ENCODE measurements at places on chromosomes 6 and 20.

GRCh38 chr6:1796706-1797529 is 187.2 kb downstream of the FOXC1 start:
- DNase-seq: peak; percentile 54

GRCh38 chr20:19876828-19877460 is 118.9 kb downstream of the RIN2 start:
- DNase-seq: no peak

DNA sequence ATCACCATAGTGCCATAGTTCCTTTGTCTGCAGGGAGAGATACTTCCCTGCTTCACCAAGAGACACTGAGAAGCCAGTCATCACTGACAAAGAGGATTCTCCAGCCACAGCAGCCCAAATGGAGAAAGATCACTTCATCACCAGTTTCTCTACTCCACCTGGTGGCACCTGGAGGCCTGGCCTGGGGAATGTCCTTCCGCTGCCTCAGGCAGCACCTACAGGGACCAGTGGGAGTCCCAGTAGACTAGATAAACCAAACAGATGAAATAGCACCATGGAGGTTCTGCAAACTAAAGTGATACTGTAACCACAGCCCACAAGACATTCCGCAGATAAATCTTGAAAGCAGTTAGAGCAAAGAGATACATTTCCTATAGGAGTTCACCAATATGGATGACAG is 266.5 kb downstream of the C6orf118 start:
- no peak for DNase-seq

DNA sequence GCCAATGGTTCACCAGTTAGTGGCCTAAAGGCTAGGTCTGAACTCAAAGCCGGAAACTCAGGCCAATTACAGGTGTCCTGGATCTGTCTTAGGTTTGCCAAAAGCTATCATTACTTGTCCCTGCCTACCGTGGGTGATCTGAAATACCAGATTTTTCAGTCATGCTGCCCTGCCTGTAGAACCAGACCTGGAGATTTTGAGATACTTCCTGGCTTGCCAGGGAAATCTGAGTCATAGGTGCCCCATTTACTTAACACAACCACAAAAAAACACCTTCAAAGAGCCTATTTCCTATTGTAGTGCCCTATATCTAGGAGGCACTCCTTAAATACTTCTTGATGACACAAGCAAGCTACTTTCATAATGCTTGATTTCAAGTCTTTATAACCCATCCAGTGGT is 13.9 kb upstream of the RANBP9 start:
- no peak for DNase-seq

DNA sequence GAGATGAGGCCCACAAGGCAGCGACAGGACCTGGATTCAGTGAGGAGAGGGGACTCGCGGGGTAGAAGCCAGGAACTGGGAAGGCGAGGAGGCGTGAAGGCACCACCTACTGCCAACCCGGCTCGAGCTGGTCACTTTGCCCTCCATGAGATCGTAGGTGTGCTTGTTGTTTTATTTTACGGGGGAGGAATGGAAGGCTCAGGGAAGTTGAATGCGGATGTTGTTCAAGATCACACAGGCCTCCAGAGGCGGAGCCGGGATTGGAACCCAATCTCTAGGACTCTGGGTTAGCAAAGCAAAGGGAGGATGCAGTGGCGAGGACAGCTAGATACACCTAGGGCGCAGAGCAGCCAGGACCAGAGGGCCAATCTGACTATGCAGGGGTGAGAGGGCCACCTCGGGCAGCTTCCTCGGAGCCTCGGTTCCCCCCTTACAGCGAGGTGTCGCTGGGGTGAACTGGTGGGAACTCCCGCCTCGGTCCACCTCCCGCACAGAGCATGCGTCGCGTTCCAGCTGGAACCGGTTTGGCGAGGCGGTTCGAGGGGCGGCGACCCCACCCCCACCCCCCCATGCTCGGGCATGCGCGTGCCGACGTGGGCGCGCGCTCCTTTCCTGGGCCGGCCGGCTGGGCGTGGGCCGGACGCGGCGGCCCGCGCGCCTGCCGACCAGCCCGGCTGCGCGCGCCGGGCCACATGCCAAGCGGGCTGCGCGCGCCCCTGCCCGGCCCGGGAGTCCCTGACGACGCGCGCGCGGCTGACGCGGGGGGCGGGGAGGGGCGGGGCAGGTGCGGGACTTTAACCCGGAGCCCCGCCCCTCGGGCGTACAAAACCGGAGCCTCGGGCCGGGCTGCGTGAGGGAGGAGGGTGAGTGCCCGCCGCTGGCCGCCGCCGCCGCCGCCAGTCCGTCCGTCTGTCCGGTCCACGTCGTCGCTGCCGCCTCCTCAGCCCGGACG is 80.4 kb upstream of the MYL9 start:
- DNase-seq: peak; percentile 66

DNA sequence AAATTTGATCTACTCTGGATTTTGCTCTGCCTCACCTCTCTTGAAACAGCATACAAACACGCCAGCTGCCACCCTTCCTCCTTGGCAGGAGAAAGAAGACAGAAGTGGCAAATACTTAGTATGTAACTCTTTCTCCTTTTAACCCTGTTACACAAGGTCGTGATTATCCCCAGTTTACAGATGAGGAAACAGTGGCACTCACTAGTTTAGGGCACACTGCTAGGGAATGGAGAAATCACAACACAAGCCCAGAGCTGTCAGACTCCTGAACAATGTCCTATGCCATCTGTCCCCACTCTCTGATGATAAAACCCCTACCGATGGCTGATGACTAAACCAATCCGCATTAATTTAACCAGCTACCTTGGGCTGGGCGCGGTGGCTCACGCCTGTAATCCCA is 79.7 kb downstream of the FGD2 start:
- no peak for DNase-seq

- no peak for DNase-seq
Measured at GRCh38 chr6:71492668-71493067, 204.1 kb downstream of the OGFRL1 start.

DNA sequence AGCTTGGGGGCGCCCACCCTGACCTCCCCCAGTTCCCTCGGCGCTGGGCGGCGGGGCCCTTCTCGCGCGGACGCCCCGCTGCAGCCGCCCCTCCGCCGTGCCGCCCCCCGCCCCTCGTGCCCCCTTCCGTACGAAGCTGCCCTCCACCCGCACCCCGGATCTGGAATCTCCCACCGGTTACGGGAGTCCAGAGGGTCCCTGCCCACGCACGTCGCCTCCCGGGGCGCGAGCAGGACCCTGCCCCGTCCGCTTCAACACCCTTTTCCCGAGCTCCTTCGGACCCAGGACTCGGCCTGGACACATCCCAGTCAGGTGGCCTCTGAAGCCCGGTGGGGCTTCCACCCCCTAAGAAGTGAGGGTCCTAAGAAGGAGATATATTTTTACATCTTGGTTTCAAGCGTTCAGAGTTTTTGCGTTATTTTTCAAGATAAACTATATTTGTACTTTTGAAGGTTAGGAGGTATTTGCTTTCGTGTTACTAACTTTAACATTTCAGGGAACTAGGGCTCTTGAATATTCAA is 506 bp downstream of the ARFGAP1 start:
- DNase-seq: no peak

DNA sequence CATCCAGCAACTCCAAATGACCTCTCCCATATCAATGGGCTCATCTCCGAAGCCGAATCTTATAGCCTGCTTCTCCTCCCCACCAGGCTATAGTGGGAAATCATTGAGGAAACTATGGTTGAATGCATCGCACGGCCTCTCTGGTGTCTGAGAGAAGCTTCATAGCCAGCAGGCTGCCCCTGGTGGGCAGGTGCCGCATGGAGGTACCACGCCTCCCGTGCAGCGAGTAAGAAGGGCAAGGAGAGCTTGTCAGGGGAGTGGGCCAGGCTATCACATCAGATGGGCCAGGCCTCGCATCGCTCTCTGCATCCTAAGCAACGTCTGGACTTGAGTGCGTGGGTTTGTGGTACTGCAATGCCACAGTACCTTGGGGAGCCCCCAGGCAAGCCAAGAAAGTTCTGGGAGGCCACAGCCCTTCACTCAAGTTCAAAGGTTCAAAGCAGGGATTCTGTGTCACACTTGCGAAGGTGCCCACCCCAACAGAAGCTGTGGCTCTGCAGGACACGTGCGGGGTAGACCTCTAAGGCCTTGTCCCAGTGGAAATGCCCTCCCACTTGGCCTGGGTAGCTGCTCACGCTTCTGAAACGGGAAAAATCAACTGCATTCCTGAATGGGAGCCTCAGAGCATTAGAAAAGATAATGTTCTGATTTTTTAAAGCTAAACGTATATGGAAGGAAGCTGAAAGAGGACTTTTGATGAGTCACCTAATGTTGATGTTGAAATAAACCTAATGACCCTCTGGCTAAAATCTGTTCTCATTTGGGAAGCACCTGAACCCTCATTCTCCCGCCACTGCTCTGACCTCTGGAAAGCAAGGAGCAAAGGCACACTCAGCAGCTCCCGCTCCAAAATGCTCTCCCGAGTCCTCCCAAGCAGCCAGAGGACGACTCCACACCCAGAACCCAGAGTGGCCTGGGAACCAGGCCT is 8.4 kb upstream of the IRF4 start:
- no peak for DNase-seq

GRCh38 chr6:139027620-139028182 is 844 bp upstream of the ABRACL start:
- no peak for DNase-seq

- DNase-seq: no peak
Measured at GRCh38 chr6:24004659-24005058, 121.4 kb upstream of the NRSN1 start.

- no peak for DNase-seq
Measured at GRCh38 chr20:37494301-37494700, 26.7 kb upstream of the NNAT start.

DNA sequence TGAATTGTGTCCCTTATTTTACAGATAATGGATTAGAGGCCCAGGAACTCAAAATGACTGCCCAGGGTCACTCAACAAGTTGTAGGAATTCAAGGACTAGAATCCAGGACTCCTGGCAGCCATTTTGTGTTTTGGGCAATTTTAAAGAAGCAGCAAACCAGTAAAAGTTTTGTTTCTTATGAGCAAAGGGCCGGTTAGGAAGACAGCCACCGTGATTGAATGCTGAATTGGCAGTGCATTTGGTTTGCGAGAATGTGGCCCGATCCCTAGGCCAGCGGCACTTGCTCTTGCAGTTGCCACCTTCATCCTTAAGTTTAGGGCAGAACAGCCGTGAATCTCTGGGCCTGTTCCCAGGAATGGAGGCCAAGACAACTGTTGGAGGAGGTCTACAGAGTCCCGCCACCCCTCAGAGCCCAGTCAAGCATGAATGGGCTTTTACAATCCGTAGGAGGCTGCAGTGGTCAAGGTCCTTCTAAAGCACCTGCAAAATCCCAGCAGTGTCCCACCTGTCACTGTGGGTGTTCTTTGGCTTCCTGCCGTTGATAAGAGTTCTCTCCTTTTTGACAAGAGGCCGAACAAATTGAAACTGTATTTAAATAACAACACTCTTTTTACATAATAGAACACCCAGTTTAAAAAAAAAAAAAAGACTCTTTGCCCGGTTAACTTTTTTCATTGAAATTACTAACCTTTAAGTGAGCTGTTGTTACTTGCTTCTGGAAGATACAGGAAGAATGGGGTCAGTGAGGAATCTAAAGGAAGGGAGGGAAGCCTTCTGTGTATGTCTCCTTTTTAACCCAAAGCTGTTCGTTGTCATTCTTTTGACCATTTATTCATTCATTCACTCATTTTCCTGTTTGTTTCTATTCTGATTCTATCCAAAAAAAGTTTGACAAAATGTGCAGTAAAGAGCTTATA is 68.7 kb downstream of the PHACTR2 start:
- no peak for DNase-seq

GRCh38 chr6:34414999-34415858 is 10.6 kb downstream of the RPS10 start:
- peak; percentile 39 for DNase-seq

DNA sequence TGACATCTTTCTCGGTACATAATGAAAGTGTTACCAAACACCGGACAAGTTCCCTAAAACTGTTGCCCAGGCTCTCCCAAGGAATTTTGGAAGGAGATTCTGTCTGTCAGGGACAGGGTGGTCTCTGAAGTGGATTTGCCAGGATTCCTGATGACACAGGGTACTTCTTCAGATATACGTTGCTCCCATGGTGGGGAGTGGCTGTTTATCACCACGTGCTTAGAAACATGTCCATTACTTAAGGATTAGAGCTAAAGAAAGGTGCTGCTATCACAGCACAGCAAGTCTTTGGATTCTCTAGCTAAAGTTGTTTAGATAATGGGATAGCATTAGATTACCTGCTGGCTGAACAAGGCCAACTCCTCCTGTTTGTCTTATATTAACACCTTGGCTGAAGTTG is 6.3 kb downstream of the SPINT3 start:
- DNase-seq: no peak

DNA sequence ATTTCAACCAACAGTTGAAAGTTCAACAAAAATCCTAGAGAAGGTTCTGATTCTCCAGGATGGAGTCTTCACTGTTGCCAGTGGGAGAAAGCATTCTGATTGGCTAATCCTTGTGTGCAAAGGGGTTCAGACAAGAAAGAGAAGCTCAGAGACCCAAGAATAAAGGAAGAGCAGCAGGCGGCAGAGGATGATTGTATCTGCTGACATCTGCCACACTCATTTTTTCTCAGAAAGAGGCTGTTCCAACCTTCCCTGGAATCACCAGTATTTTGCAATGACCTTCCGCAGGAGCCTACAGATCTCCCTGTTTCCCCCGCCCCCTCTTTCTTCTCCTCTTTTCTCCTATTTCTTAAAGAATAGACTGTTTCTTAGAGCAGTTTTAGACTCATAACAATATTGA is 376.7 kb downstream of the CDH26 start:
- no peak for DNase-seq

DNA sequence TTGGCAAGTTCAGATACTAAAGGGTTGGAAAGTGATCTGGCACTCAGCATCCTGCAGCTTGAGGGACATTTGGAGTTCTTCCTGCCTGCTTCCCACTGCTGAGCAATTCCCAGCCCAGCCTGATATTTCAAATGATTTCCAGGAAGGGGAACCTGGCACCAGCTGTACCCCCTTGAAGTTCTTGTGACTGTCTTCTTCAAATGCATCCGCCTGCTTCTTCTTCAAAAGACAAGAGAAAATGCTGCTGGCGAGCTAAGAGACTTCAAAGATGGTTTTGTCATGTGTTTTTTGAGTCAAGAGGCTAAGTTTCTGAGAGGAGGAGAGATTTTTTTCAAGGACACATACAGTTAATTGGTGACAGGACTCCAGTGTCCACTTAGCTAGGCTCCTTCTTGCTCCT is 42.6 kb upstream of the B4GALT5 start:
- no peak for DNase-seq

DNA sequence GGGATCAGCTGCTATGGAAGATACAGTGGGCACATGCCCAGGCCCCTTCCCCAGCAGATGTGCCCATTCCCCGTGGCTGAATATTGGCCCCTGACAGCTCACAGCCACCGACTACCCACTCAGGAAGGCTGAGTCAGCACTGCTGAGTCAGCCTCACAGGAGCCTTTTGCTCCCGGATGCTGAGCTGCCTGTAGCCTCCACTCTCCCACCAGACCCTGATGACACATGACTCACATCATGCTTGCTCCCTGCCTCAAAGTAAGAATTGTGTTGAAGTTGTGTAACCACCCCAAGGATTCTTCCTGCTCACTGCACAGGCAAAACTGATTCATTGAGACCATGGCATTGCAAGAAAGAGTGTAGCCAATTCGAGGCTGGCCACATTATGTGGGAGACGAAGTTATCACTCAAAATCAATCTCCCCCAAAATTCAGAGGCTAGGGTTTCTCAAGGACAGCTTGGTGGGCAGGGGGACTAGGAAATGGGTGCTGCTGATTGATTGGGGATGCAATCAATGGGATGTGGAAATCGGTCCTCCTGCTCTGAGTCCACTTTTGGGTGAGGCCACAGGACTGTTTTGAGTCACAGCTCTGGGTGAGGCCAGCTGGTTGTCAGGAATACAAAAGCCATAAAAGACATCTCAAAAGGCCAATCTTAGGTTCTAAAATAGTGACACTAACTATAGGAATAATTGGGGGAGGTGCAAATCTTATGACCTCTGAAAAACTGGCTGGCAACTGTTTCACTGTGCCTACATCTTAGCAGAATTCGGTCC is 556.6 kb upstream of the CDH4 start:
- DNase-seq: no peak

Measured in GM12864 (cell line).